Activated CD4-positive, alpha-beta T cell treated with anti-CD3 and anti-CD28 coated beads, Interleukin-2, amount 10 ng/mL, durations not matched to agents 24 days and 14 days (primary cell): ENCODE measurements at places on chromosomes 3 and 15. TPM values are rescaled to one million over a fixed set of nuclear protein-coding genes. Genes with fewer than 3 reads are reported as not detected.

FRMD5 gene
- total RNA-seq = 0.09 TPM in 1 of 2 replicates, not detected in the other

DNA sequence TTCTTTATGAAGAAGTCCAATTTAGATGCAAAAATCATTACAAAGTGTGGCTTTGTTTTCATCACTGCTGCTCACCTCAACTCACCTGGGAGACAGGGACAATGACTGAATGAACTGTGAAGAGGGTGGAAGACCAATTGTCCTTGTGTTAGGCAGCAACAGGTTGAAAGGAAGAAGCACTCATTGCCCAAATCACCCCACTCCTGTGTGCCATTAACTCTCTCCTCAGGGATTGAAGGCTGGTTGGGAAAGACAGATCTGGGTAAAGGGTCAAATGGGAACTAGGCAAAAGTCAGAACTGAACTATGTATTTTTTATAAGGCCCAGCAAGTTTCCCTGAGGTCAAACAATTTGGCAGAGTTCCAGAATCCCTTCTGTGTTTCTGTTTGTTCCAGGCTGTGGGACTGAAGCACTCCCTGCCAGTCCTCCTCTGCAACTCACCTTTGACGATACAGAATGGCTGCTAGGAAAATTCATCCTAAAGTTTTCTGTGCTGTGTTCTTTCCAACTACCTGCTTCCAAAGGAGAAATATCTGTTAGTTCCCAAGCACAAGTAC lies 68.6 kb upstream of the CCDC39 start:
- no peaks in the 10 kb centered on the region for H3K4me1 ChIP-seq
- H3K27me3 ChIP-seq = no peaks in the 10 kb centered on the region
- H3K27ac ChIP-seq = no peak overlapping the region

DNA sequence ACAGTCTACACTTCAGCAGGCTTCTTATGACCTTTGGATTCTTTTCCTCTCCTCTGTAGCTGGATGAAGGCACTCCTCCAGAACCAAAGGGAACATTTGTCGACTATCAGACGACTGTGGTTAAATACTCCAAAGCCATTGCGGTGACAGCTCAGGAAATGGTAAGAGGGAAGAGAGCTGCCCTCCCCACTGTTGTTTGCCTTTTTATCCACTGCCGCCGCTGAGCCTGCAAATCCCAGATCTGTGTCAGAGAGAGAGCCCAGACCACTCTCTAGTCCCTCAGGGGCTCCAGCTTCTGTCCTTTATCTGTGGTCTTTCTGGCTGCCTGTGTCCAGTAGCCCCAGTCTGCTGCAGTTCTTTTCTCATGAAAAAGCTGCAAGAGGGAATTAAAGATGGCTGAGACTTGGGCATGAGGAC lies 261.5 kb upstream of the TPM1 start:
- H3K4me1 ChIP-seq = no peaks in the 10 kb centered on the region
- H3K36me3 ChIP-seq = no peaks in the 10 kb centered on the region
- H3K27ac ChIP-seq = no peak overlapping the region
- no peak overlapping the region for H3K4me3 ChIP-seq
- peaks cover 2% of the 10 kb centered on the region for H3K27me3 ChIP-seq

GRCh38 chr15:42931702-42932486 lies 11.3 kb upstream of the TTBK2 start:
- no peak overlapping the region for H3K4me3 ChIP-seq
- H3K36me3 ChIP-seq = no peaks in the 10 kb centered on the region
- DNase-seq = no peak
- no peak overlapping the region for H3K27ac ChIP-seq
